ENCODE measurements at places on chromosomes 3 and 15.

GRCh38 chr3:113825090-113825489 lies 13.5 kb upstream of the GRAMD1C start:
- no peak for DNase-seq

GRCh38 chr3:64444490-64445108 lies 219.3 kb upstream of the PRICKLE2 start:
- no peak for DNase-seq

GRCh38 chr3:78368636-78369345 lies 1328.9 kb downstream of the ROBO2 start:
- DNase-seq, result no peak

DNA sequence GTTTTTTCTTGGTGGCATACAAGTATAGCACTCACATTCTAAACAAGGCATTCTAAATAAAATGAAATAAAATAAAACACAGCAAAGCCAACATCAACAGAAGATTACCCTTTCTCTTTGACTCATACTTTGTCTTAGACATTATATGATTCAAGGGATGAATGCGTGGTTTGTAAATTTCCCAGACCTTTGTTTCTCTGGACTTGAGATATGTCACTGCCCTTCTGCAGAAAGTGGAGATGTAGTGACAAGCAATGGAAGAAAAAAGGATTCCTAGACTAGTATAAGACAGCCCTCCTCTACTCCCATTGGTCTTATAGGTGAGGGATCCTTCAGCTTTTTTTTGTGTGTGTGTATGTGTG lies 22.4 kb downstream of the NANOGP8 start:
- no peak for DNase-seq

DNA sequence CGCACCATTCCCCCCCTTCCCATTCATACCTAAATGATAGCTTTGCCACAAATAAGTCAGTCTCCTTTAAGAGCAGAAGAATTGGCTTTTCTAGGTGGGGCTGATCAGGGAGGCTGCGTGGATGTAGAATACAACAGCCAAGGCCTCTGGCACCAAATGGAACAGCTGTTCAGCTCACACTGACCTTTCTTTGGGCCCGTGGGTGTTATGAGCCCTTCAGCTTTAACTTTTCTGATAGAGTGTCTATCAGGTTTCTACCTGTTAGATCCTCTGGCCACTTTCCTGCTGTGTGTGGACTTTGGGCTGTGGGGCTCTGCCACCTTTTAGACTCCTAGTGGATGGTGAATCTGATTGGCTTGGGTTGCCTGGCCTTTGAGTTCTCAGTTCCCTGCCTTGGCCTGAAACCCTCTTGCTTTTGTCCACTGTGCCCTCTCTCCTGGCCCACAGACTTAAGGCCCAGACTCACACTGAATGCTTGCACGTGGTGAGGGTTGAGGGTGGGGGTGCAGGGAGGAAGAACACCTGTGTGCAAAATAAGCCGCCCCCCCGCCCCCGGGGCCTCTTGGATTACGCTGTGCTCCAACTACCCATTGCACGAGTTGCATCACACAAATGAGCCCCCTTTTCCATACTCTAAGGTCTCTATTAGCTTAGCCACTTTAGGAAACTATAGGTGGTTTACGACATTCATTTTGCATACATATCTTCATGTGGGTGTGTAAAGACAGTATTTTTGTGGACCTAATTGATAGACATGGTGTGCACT lies 1.3 kb upstream of the RFX7 start:
- no peak for DNase-seq

- DNase-seq, result no peak
These were observed 201.8 kb downstream of the CNTN6 start for GRCh38 chr3:1294586-1294985.

Measured in D721Med (cell line).